ENCODE measurements at places on chromosomes 4 and X.

DNA sequence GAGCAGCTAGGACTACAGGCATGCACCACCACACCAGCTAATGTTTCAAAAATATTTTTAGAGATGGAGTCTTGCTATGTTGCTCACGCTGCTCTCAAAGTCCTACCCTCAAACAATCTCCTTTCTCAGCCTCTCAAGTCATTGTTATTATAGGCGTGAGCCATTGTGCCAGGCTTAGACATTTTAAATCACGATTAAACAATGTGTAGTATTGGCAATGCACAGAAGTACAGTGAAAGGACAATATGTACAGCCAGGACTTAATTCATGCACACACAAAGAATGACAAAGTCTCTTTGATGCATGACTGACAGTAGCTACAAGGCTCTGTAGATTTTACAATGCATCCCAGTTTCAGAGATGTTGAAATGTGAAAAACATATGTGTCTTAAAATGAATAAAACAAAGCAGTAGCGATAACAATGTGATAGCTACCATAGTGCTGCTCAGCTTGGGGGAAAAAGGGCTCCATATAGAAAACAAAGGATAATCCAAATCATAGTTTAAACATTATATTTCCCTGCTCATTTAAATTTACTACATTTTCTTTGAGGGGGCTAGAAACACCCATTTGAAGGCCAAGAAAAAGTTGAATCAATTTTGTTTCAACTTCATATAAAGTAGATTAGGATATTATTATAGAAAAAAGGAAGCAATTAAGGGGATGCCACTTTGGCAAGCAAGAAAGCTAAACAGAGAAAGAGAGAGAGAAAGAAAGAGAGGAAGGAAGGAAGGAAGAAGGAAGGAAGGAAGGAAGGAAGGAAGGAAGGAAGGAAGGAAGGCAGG is 272.4 kb upstream of the SMIM31 start:
- no peak for DNase-seq

GRCh38 chr4:81758574-81759264 is 287.0 kb upstream of the RASGEF1B start:
- no peak for DNase-seq

DNA sequence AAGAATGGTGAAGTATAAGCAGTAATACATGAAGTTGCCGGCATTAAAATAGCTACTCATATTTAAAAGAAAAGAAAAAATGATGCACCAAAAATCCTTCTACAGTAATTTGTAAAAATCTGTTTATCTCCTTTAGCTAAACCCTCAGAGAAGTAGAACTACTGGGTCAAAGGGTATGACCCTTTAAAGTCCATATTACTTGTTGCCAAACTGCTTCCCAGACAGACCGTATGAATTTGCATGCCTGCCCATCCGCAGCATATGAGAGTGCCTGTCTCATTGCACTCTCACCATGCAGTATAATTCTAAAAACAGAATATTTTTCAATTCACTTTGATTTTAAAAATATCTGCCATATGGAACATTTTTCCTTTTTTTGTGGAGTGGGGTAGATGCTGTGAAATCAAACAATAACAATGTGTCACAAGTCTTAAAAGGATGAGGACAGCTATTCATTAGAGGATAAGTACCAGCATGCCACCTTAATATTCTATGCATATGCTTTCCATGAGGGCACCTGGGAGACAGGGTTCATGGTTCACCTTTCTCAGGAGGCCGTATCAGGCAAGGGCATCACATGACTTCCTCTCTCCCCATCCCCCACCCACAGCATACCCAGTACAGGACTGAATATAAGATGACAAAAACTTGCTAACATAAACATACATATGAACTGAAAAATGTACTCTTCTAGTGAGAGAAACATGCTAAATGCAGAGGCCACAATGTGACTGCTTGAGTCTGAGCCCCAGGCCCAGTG is 17.8 kb downstream of the ZDHHC9 start:
- DNase-seq = no peak

DNA sequence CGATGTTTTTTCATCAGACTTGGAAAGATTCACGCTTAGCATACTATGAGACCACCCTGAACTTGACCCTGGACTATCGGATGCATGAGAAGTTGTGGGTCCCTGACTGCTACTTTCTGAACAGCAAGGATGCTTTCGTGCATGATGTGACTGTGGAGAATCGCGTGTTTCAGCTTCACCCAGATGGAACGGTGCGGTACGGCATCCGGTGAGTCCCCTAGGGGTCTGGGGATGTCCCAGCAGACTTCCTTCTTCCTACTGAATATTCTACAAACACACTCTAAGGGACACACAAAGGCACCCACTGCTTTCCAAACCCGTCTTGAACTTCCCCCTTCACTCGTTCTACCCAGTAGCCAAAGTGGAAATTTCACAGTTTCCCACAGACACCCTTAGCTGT is 9.3 kb downstream of the GABRQ start:
- DNase-seq = no peak

- DNase-seq = no peak
These were observed 106.8 kb downstream of the FAM9B start for GRCh38 chrX:8927066-8927635.

GRCh38 chr4:100008048-100008447 is 58.0 kb upstream of the H2AZ1 start:
- no peak for DNase-seq

DNA sequence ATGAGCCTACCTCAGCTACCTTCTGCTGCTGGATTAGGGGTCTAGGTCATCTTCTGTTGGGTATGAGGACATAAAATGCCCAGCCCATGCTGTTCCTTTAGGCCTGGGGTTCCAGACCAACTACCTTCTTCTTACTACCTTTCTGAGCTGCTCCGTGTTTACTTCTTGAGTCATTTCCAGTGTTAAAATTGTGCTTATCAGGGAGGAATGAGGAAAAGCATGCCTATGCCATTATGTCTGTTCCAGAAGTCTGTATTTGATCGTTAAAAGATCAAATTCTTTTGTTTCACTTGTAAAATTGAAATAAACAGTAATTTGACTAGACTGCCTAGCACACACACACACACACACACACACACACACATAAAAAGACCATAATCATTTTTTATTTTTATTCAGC is 1912.7 kb upstream of the TENM3 start:
- no peak for DNase-seq

GRCh38 chr4:73620115-73620792 is at the start of gene RASSF6:
Gene RASSF6, minus strand, starts transcription at chr4:73620436. Its CDS starts 8,641 bp downstream, at chr4:73611795.
- no peak for DNase-seq

- DNase-seq = no peak
These were observed 15.2 kb downstream of the SHROOM4 start for GRCh38 chrX:50798783-50799182.

GRCh38 chr4:157372567-157372966 is 152.0 kb downstream of the GRIA2 start:
- DNase-seq = no peak

DNA sequence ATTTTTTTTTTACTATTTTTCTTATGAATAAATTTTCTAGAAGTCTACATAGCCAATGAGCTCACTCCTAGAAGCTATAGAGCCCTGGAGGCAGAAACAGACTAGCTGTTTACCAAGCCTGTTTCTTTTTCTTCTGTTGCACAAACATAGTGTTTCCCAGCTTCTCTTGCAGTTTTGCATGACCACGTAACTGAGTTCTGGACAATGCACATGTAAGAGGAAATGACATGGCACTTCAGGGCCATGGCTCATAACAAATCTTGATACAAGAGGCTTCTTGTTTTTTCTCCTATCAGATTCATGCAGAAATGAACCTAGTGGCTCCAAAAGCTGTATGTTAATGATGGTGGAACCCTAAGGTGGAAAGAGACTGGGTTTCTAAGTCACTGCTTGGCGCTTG is 127.4 kb downstream of the ZNF330 start:
- no peak for DNase-seq

DNA sequence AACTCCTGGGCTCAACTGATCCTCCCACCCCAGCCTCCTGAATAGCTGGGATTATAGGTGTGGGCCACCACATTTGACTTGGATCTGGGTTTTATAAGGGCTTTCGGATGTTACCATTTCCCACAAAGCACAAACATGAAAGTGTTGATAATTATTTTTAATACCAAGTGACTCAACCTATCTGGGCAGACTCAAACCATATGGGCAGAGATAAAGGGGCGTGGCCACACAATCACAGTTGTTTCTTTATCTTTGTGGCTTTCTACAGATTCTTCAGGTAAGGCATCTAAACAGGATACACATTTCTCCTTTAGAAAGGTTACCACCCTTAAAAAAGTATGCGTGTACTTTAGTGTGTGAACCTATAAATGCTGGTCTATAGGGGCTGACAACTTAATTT is 122.5 kb downstream of the ZNF827 start:
- DNase-seq = no peak

DNA sequence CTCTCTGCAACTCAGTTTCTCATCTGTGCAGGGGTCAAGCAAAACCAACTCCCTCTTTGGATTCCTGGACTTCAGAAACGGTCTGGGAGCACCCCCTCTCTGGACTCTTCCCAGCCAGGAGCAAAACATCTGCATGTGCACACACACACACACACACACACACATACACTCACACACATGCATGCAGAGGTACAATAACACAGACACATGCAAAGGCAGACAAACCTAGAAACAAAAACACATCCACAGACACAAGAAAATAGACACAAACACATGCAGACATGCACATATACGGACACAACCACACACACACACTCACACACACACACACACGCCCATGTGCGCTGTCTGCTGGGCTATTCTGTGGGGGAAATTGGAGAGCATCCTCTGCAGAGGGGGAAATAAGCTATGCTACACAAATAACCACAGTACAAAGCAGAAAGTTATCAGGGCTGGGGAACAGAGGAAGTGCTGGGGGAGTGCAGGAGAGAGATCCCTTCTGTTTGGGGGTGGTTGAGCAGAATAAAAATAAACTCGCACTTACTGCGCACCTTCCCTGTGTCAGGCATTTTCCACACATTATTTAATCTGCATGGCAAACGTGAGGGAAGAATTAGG is 19.9 kb downstream of the IQSEC2 start:
- no peak for DNase-seq

- no peak for DNase-seq
These were observed 55.3 kb downstream of the ZFYVE28 start for GRCh38 chr4:2363056-2363721.

- no peak for DNase-seq
These were observed 287.9 kb downstream of the CXXC4 start for GRCh38 chr4:104206784-104207183.

DNA sequence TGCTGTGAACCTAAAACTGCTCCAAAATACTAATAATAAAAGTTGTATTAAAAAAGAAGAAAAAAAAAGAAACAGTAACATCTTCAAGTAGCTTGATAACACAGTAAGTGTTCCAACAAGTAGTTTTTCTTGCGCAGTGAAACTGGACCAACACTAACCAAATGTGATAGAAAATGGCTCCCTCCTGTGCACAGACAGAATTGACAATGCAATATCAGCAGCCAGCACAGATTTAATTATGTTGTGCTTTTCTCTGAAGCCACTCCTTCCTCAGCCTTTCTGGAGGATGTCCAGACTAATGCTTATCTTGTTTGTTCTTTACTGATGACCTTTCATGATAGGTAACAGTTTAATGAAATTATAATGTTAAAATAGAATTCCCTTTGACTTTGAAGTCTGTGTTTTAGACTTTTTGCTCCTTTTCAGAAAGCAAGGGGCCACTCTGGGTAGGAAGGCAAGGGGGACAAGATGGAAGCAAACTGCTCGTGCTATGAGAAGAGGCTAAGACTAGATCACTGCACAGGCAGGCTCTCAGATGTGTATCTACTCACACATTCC is 147.1 kb upstream of the RPL34 start:
- DNase-seq = no peak

DNA sequence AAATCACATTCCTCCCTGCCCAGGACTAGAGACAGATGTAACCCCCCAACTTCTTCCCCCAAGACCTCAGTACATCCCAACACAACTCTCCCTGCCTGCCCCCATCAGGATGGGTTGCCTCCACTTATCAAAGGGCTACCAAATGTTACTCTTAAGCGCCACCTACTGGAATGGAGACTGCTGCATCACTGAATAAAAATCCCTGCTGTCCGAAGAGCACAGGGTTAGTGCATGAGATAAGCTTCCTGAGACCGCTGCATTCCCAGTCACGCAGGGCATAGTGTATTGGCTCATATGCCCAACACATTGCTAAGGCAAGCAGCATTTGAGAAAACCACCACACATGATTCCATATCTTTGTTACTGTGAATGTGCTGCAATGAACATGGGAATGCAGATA is 544.5 kb downstream of the PPP4R3C start:
- no peak for DNase-seq

GRCh38 chrX:153931151-153931550 is 3.7 kb downstream of the NAA10 start:
- DNase-seq = no peak

Measured in forelimb muscle (tissue), 1 donor.